ENCODE measurements at places on chromosomes 4 and X.

- no peak for DNase-seq
Observed at GRCh38 chr4:154082760-154083535, 294.1 kb upstream of the SFRP2 start.

GRCh38 chr4:140450352-140450751 lies 22.9 kb upstream of the CLGN start:
- DNase-seq = no peak

DNA sequence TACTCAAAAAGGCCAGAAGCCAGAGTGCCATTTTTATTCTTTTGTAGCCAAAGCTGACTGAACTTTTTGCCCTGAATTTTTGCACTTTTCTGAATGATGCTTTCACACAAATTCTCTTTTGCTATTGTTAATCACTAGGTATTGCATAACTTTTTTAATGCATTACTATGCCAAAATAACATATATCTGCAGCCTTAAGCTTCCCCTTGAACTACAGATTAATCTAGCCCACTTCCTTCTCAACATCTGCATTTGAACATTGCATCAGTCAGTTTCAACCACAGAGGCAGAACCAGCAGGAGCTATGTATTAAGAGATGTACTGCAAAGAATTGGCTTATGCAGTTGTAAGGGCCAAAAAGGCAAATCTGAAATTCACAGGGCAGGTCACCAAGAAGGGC lies 197.6 kb upstream of the GYPA start:
- DNase-seq = no peak

DNA sequence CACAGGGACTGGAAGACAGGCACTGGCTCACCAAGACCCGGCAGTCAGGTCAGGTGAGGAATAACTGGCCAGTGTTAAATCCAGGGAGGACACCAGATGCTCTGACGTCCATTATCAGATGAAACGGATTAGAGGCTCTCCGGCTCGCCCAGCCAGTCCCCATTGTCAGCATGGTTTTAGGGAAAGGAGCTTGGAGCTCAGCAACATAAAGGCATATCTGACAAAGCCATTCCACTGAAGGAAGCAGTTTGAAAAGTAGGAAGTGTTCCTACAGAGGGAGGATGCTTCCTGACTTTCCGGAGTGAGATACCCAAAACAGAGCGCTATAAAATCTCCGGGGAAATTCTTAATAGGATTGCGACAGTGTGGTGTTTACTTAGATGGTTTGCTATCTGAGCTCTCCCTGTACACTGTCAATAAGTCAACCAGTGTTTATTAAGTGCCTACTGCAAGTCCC lies 14.8 kb downstream of the NDNF start:
- DNase-seq = no peak

DNA sequence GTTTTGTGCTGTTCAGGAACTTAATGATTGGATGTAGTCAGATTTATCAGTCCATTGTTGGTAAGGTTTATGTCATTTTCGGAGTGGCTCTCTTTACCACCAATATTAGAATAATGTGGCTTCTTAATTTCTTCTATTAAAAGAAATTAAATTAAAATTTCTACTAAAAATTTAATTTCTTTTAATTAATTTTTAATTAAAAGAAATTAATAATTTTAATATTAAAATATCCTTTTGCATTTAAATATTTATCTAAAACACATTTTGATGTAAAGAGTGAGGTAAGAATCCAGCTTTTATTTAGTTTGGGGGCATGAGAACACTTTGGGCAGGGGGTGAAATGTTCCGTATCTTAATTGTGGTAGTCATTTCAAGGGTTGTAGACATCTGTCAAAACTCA lies 15.7 kb upstream of the UFSP2 start:
- no peak for DNase-seq

DNA sequence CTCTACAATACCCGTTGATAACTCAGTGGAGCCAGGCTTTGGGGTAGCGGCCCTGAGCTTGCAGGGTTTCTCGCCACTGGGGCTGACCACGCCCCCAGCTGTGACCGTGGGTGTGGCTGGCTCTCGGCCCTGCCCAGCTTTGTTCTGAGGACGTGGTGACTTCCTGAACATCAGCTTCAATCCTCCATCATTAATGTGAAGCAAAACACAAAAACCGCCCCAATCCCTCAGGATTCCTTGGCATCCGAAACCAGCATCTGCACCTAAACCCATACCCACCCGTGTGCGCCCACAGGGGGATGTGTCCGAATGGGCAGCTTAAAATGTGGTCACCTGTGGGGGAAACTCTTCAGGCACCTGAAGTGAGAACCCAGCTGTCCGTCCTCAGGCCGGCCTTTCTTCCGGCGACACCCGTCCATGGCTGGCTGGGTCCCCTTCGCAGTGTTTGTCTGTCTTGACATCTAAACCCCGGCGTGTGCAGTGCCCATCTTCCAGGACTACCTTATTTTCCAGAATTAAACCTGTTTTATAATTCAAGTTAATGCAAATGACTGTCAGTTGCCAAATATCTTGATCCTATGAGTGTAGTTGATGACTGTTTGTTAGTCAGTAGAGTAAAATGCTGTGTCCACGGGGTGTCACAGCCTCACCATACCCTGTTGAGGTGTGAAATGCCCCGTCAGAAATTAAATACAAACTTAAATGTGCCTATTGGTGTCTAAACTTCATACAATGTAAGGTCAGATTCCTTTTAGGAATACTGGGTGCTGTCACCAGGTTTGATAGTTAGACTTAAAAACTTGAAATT lies 27.3 kb downstream of the NELFA start:
- DNase-seq = no peak

GRCh38 chr4:168893205-168893604 lies 116.8 kb downstream of the CBR4 start:
- DNase-seq = no peak

DNA sequence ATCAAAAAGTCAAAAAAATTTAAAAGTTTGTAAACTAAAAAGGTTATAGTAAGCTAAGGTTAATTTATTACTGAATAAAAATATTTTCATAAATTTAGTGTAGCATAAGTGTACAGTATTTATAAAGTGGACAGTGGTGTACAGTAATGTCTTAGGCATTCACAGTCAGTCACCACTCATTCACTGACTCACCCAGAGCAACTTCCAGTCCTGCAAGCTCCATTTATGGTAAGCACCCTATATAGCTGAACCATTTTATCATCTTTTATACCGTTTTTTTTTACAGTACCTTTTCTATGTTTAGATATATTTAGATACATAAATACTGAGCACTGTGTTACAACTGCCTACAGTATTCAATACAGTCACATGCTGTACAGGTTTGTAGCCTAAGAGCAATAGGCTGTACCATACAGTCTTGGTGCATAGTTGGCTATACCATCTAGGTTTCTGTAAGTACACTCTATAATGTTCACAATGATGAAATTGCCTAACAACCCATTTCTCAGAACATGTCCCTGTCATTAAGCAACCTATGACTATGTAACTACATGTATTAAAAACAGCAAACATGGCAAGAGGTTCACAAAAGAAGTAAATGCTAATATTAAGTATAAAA lies 18.6 kb downstream of the ACSL4 start:
- DNase-seq = no peak

GRCh38 chr4:37685161-37685822 lies 884 bp downstream of the RELL1 start:
- DNase-seq = peak; percentile 69

DNA sequence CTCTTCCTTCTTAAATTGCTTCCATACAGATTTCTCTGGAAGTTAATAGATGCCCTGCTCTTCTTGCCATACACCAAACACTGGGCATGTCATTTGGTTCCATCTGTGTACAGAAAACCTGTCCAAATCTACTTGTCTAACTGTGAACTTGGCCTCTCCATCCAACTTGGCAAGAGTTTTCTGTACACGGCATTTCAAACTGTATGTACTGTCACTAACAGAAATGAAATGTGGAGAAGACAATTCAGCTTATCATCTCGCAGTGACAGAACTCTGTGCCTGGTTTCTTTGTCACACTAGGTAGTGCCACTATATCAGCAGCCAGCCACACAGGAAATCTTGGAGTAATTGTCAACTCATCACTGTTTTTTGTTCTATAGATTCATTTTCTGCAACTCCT lies 58.2 kb downstream of the CXXC4 start:
- no peak for DNase-seq

DNA sequence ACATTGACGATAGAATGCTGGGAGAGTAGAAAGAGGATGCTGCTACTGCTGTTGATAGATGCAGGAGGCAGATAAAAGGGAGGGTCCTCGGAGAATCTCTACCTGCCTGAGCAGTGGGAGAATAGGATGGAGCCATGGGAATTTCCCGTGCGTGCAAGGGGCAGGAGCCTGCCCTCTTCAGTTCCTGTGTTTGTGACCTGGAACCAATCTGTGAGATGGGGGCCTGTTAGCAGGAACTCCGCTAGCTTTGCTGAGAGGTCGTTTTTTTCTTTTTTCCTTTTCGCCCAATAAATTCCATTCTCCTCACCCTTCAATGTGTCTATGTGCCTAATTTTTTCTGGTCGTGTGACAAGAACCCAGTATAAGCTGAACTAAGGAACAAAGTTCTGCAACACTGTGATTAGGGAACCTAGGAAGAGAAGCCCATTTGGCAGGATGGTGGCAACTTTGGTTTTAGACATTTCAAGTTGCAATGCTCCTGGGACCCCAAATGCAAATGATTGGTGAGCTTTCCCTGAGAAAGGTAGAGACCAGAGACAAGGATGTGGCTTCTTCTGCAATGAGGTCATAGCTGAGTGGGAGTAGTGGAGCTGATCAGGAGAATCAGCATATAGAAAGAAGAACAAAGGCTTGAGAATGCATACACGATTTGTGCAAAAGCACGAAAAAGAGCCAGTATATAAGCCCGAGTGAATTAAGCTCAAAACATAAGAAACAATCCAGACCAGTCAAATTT lies 23.9 kb downstream of the SLC39A8 start:
- no peak for DNase-seq

DNA sequence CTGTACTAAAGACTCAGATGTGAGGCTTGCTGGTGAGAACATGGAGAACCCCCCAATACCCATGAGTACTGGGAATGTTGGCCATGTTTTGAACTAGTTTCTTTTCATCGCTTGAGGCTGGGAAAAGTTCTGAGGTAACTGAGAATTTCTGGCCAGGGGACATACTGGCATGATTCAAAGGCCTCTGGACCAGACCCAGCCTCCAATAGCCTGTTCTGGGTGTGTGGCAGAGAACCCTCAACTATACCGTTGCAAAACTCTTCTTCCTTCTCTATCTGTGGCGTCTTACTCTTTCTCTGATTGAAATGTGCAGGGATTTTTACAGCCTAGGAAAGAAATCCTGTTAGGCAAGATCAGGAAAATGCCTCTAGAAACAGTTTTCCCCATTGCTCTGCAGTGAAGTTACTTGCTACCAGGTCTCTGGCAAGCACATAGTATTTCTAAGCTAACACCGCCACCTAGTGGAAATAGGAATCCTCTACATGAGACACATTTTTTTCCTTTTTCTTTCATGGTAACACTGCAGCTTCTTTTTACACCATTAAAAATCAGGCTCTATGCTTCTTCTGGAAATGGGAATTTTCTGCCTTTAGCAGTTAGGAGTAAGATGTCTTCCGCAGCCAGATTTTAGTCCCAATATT lies 170.7 kb upstream of the ZCCHC13 start:
- DNase-seq = peak; percentile 49

DNA sequence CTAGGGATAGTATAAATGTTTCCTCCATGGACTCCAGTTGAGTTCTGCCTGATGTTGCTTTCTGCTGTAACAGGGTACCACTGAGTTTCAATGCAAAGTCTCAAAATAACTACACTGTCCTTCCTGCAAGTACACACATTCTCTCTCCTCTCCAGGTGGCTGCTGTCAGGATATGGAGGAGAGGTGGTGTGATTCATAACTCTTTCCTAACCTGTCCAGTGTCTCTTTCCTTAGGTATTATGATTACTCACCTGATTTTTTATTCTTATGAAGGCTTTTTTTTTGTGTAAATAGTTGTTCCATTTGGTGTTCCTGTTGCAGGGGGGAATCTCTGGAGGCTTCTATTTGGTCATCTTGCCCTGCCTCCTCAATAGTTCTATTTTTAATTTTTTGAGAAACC lies 39.8 kb upstream of the POF1B start:
- no peak for DNase-seq

- no peak for DNase-seq
Observed at GRCh38 chrX:22325096-22325495, 52.4 kb downstream of the CBLL2 start.

- DNase-seq = no peak
Observed at GRCh38 chr4:87654487-87655044, 4.5 kb downstream of the DMP1 start.

All from CD4-positive, alpha-beta T cell treated with Interleukin-12 subunit alpha and Interleukin-12 subunit beta, for 1 hour (primary cell).